Endothelial cell of umbilical vein (primary cell): ENCODE measurements at places on chromosomes 4 and X. TPM values are rescaled to one million over a fixed set of nuclear protein-coding genes. Genes with fewer than 3 reads are reported as not detected.

- peak; percentile 81 for DNase-seq
Measured at GRCh38 chr4:53547983-53548382, 43.3 kb downstream of the LNX1 start.

DNA sequence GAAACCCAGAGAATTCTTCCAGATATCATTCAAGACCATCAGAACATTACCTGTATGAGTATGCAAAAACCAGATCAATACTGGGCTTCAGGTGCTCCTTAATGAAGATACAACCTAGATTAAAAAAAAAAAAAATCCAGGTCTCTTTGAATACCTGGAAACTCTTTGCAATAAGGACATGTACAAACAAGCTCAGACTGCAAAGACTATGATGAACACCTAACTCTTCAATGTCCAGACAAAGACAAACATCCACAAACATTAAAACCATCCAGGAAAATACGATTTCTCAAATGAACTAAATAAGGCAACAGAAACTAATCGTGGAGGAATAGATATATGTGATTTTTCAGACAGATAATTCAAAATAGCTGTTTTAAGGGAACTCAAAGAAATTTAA, 38.7 kb downstream of the NLRP2B start:
- DNase-seq = no peak

NEIL3 gene
- 6.9 and 8.2 TPM in 2 replicates for total RNA-seq

- no peak for DNase-seq
Measured at GRCh38 chrX:20740443-20740842, 473.7 kb upstream of the RPS6KA3 start.

GRCh38 chrX:25754399-25754798, 383.7 kb upstream of the MAGEB18 start:
- no peak for DNase-seq

DNA sequence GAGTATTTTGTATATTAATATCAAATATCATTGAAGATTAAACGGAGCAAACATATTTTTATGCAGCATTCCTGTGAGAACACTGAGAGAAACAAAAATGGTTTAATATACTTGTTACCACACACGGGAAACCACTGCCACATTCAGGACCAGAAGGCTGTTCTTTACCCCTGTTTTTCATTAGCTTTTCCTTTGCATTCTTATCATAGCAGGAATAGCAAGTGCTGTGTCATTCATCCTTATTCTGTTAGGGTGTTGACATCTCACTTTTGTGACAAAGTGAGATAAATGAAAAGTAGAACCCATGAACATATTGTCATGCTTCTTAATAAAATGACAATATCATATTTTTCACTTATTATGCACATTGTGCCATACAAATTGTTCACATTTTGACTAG, 212.4 kb upstream of the NDST4 start:
- no peak for DNase-seq
